ENCODE measurements at places on chromosomes 4 and X. TPM values are rescaled to one million over a fixed set of nuclear protein-coding genes. Genes with fewer than 3 reads are reported as not detected.

GRCh38 chr4:20356565-20356964 is 104.9 kb downstream of the SLIT2 start:
- no peak for DNase-seq

DNA sequence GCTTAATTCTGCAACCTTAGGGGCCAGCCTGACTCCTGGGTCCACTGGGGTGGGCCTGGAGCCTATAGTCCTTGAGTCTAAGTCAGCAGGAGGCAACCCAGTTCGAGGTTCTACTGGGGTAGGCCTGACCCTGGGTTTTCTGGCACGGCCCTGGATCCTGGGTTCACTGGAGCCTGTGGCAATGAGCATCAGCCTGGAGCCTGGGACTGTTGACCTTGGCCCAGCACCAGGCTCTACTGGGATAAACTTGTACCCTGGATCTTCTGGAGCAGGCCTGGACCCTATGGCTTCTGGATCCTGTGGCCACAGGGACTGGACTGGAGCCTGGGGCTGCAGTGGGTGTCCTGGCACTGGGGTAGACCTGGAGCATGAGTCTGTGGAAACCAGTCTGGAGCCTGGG is 874.3 kb upstream of the INTU start:
- DNase-seq, result no peak

DNA sequence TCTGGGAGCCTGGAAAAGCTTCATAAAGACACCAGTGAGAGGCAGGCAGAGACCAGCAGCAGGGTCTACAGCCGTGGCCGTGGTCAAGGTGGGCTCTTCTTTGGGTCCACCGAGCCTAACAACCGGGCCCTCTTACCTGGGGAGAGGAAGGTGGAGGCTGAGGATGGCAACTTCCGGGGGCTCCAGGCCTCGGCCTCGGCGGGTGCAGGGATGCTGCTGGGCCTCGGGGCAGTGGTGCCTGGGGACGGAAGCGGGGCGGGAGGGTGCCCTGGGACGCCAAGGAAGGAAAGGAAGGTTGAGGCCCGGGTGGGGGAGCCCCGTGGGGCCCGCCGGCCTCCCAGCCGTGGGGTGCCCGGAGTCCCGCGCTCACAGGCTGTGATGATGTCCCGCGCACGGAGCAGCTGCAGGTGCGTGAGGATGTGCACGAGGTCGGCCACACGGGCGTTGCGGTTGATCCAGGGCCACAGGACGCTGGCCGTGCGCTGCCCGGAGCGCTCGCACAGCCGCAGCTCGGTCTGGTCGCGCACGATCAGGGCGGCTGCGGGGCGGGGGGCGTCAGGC is 561 bp downstream of the IRAK1 start:
- DNase-seq, result no peak

GRCh38 chr4:141637565-141637964 is 1.2 kb downstream of the IL15 start:
- DNase-seq, result no peak

DNA sequence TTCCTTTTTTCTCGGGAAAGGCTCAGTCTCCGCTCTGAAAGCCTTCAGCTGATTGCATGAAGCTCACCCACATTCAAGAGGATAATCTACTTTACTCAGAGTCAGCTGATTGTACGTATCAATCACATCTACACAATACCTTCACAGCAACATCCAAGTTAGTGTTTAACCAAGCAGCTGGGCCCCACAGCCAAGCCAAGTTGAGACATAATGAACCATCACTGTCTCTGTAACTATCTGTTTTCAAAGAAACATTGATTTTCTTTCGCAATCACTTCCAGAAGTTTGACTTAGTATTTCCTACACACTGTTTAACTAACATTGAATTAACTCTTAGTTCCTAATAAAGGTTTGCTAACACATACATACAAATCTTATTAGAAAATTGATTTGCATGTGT is 40.3 kb downstream of the RWDD4 start:
- no peak for DNase-seq

- DNase-seq, result no peak
These were observed 171.9 kb downstream of the DCTD start for GRCh38 chr4:182745237-182745636.

DNA sequence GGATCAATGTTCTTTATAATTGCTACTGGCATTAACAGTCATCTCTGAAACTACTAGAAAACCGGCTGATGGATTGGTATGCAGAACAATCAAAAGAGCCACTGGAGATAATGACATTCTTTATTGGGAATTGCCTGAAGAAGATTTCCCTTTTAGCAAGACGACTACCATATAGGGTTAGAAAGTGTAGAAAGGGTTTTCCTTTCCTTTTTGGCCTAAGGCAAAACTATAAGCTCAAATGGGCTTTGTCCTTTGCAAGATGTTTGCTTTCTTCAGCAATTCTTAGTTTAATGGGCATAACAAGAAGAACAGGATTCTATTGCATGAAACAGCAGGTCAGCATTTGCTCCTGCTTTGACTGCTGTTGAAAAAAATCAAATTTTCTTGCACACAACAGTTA is 214.2 kb upstream of the PCDH10 start:
- DNase-seq, result no peak

DNA sequence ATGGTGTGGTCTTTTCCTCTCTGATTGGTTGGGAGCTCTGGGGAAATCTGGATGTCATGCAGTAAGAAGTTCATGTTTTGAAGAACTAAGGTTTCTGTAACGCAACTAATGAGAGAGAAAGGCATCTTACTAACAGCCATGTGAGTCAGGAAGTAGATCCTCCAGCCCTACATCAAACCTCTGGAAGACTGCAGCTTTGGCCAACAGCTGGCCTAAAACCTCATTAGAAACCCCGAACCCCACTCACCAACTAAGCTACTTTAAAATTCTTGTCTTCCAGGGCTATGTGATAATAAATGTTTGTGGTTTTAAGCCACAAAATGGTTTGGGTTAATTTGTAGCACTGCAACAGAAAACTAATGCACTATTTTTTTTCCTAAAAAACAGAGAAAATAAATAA is 549.0 kb upstream of the GRID2 start:
- DNase-seq, result no peak

GRCh38 chrX:47619486-47620302 is at the start of gene SYN1:
Gene SYN1 (minus strand): TSS chrX:47619857. CDS start chrX:47619728, 129 bp downstream.
- DNase-seq, result peak; percentile 86

DNA sequence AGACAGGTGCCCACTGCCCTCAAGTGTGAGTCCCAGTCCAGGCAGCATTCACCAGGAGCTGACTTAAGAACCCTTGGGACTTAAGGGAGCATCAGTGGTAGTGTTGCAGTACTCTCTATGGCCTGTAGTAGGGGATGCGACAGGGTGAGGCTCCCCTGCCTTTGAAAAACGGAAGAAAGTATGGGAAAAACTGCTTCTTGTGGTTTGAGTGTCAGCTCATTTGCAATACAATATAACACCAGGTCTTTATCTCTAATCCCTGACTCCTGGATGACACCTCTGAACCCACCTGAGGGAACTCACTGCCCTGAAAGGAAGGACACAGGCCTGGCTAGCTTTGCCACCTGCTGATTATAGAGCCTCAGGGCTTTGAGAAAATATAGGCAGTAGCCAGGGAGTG is 176.0 kb downstream of the SMARCA1 start:
- DNase-seq, result no peak

DNA sequence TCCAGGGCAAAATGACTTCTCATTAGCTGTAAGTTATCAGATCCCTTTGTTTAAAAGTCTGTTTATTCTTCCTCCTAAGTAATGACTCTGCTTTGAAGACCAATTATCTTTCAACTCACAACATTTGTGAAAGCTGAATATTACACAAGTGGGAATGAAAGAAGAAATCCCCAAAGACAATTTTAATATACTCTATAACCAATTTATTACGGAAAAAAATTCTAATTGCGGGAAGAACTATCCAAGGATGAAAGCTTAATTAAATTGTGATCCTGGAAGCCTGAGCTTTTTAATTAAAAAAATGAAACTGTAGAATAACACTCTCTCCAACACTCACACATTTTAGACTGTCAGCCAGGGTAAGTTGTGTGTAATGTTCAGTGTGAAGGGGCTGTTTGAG is 15.6 kb upstream of the SHISA3 start:
- no peak for DNase-seq

- DNase-seq, result no peak
These were observed 115.4 kb upstream of the PUDP start for GRCh38 chrX:7263330-7263729.

DNA sequence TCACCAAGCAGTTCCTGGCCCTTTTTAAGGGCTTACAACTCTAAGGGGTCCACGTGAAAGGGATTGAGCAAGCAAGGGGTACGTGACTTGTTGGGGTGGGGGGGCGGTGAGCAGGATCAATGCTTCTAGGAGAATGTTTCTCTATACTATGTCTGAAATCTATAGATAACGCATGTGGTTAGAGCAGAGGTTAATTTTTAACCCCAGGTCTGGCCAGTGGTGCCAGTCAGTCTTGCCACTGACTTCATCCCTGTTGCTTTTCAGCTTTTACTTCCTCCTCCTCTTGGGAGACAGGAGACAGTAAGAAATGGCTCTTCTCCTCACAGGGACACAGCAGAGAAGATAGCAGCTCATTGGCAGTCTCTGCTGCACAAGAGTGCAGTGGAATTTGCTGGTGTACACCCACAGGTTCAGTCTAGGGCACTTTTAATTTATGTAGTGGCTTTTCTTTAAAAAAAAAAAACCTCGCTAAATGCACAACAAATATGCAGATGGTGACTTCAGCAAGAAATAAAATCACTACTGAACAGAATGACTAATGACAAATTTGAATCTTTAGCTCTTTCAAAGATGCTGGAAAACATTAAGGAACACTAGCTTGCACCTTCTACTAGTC is 190.5 kb downstream of the CCNG2 start:
- no peak for DNase-seq

- DNase-seq, result peak; percentile 24
These were observed 73.9 kb downstream of the FAT4 start for GRCh38 chr4:125388613-125389012.

DNA sequence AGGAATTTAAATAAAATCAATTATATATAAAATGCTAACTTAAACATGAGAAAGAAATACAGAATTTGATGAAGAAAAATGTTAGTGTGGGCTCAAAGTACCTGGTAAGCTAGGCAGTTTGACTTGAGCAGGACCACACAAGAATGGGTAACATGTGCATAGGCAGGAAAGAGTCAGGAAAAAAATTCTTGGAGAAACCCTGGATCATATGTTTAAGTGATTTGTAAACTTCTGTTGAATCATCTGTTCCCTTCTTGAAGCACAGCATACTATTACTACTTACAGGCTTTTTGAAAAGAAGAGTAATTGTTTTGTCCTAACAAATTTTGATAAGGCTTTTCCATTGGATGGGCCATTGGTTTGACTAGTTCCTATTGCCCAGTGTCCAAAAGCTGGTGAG is 37.5 kb upstream of the FHDC1 start:
- no peak for DNase-seq

DNA sequence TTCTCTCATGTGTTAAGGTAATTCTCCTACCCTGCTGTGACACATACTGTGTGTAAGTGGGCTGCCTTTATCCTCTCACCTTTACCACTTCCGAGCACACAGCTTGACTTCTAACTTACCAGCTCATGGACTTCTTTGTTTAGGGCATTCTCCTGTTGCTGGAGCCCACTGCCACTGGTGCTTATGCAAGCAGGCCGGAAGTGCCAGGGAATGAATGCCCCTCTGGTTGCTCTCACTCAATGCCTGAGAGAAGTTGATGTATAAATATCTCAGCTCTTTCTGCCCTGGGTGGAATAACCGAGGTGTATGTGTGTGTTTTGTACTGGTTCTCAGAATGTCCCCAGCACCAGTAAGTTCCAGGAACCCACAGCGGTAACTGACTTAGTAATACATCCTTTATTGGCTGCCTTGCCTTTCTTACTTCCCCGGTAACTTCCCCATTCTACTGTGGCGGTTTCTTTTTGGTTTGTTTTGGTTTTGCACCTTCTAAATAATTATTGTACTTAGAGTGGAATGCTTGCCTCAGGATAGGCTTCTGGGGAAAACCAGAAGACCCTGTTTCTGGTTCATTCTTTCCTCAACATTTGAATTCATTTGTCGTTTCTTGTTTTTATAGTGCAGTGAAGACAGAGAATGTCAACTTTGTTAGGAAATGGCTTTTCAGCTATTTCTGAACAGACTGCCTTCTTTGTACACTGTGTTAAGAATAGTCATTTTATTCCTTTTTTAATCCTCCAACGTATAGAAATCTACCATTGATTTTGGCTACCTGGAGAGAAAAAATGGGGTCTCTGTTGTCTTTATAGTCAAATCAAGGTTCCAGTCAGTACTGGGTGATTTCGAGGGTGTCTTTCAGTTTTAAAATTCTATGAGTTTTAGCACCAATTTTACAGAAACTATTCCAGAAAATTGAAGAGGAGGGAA is 45.4 kb downstream of the CXorf58 start:
- DNase-seq, result peak; percentile 2

DNA sequence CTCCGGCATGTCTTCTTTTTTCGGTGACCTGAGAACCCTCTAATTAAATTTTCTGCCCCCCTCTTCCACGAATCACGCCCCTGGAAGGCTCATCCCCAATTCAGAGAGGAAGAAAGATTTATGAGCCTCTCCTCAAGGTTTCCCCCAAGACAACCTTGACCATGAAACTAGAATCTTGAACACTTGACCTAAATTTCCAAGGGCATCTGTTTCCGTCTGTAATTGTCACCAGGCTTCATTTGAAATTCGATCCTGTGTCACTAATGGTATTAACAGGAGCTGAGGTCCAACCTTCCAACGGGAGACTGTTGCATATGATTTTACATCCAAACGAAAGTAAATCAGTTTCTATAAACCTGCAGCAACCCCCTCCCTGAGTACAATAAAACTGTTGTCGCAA is 139.9 kb upstream of the ZIC3 start:
- no peak for DNase-seq

DNA sequence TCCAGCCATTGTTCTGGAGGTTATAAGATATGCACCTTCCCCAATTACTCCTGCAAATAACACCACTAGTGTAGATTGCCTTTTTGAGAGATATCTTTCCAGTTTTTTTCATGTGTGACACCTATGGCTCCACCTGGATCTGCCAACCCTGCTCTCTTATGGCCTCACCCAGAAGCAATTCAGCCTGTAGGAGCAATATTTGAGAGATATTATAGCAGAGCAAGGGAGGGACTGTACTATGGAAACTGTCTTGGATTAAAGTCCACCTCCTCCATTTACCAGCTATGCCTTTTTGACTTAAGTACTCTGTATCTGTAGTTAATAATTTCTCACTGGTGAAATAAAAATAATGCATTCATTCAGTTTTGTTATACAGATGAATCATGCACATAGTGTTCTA is 803.5 kb downstream of the NLGN4X start:
- DNase-seq, result no peak

- no peak for DNase-seq
These were observed 115.0 kb downstream of the SMIM20 start for GRCh38 chr4:26028793-26029567.

CSAG3 gene
- 2.2 TPM for total RNA-seq

REST gene
- 13.6 TPM for total RNA-seq

CPZ gene
- 0.83 TPM for total RNA-seq

IL1RAPL1 gene
- 1.5 TPM for total RNA-seq

SCD5 gene
- 6.6 TPM for total RNA-seq

DGKK gene
- total RNA-seq, result 0.11 TPM

TXLNG gene
- 9.7 TPM for total RNA-seq

TRIM60 gene
- not detected for total RNA-seq

XK gene
- total RNA-seq, result 1.7 TPM

SYP gene
- total RNA-seq, result 7.6 TPM

LIN54 gene
- total RNA-seq, result 12.7 TPM
